HCEC 1CT (cell line): ENCODE measurements at places on chromosomes 5 and 9.

GRCh38 chr5:91011029-91011428 is 372.1 kb downstream of the ARRDC3 start:
- DNase-seq: no peak

GRCh38 chr5:170176916-170177315 is 55.9 kb upstream of the C5orf58 start:
- no peak for DNase-seq

GRCh38 chr5:140420665-140421361 is 19.2 kb downstream of the ANKHD1 start:
- no peak for DNase-seq

GRCh38 chr9:136597141-136597885 is 51.5 kb upstream of the NOTCH1 start:
- DNase-seq: no peak

GRCh38 chr9:97853844-97854695 is 1.0 kb downstream of the FOXE1 start:
- DNase-seq: no peak

GRCh38 chr5:67792891-67793290 is 422.7 kb upstream of the PIK3R1 start:
- DNase-seq: no peak

DNA sequence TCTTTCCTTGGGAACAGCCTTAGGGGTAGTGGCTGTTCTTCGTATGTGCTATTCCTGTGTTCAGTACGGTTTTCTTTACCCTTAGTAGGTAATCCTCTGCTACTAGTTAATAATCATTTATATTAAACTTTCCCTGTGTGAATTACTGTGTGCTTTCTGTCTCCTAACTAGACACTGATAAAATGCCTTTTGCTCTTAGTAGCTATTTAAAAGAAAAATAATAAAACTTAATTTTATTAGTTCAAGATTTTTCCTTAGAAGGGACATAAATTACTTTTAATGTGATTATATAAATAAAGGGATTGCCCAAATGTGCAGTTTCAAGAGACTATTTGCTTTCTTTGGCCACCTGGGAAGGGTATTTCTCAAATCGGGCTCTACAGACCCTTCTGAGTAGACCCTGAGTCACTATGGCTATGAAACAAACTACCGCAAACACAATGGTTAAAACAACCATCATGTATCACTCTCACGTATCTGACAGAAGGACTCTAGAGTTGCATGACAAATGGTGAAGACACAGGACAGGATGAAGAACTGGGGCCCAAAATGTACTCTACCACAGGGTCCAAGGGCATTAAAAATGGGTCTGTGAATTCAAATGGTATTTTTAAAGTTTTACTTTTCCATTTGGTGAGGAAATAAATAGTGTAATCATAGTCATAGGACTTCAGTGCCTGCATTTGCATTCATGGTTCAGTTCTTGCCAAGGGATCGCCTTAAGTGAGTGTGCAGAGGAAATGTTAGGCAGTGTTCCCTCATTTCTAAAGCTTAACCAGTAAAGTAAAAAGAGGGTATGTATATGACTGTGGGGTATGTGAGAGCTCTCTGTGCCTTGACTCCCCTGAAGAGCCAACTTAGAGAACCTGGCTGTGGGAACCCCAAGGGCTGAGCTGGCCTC is 97.0 kb downstream of the TSSK1B start:
- peak; percentile 41 for DNase-seq

- no peak for DNase-seq
Observed at GRCh38 chr9:27945386-27945785, 372.1 kb upstream of the C9orf72 start.

- no peak for DNase-seq
Observed at GRCh38 chr5:140678993-140679392, 5.6 kb upstream of the DND1 start.

DNA sequence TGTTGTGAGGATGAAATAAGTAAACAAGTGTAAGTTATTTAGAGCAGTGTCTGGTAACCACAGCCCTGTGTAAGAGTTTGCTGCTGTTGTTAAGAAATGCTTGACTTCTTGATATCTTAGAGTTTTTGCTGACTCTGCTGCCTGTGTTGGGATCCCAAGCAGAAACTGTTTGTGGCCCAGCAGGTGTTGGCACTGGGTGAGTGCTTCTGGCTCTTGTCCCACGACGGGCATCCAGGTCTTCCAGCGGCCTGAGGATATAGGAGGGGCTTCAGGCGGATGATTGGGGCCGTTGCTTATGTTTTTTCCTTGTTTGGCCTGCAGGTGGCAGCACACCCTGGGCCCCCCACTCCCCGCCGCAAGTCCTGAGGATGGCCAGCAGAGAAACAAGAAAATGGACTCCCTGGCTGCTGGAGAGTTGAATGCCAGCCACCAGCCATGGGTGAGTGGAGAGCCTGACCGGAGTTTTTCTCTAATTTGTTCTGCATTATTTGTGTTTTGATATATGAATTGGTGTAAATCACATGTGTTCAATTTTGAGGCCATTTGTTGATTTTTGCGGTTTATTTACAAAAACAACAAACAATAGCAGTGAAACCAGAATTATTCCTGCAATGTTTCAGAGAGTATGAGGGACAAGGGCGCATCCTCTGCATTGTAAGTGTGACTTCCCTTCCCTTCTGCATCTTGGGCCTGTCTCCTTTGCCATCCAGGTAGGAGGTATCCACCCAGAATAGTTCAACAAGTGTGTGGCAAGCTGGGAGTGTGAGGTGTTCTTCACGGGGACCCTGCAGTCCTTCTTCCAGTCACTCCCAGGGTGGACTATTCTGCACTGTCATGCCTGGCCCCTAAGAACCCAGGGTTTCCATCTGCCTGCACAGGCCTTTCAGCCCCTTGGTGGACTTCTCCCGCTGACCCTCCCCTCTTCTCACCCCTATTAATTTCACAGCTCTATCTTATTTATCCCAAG is 50.3 kb downstream of the SLC22A5 start:
- peak; percentile 75 for DNase-seq

- no peak for DNase-seq
Observed at GRCh38 chr5:153835891-153836515, 202.7 kb downstream of the FAM114A2 start.

- no peak for DNase-seq
Observed at GRCh38 chr9:131270171-131271015, 5.9 kb downstream of the FAM78A start.

- no peak for DNase-seq
Observed at GRCh38 chr5:141717043-141717442, 35.0 kb upstream of the ARAP3 start.

- DNase-seq: no peak
Observed at GRCh38 chr5:114450437-114450836, 88.6 kb downstream of the KCNN2 start.

DNA sequence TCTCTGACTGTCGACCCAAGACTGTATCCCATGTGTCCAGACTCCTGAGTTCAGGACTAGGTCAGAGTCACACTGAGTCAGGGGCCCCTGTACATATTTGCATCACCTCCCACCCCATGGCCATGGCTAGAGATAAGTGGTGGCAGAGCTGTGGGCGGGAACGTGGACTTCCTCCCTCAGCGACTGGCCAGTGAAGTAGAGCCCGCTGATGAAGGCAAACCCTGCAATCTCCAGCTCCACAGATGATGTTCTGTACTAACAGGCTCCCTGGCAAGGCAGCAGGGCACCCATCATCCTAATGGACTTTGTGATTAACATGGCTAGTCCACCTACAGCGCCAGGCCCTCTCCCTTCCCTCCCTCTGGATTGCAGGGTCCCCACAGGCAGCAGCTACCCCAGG is 110.5 kb upstream of the LRRTM2 start:
- DNase-seq: no peak

DNA sequence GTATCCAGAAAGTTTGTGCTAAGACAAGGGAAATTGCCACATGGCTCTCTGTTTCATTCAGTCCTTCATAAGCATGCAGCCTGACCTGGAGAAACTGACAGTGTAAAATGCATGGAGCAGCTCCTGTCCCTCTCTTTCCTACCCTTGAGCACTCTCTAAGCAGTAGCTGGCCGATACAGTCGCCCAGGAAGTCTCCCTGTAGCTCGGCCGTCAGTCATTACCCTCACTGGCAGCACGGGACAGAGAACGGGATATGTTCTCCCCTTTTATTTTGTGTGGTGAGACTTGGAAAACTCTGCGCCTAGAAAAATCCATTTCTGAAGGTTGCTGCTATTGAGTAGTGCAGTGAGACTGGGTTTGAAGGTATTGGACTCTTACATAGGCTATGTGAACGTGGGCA is 56.8 kb upstream of the KCNMB1 start:
- DNase-seq: no peak

GRCh38 chr5:96439477-96440184 is 6.6 kb upstream of the PCSK1 start:
- DNase-seq: no peak

GRCh38 chr5:126562823-126563222 is 32.2 kb downstream of the ALDH7A1 start:
- no peak for DNase-seq

DNA sequence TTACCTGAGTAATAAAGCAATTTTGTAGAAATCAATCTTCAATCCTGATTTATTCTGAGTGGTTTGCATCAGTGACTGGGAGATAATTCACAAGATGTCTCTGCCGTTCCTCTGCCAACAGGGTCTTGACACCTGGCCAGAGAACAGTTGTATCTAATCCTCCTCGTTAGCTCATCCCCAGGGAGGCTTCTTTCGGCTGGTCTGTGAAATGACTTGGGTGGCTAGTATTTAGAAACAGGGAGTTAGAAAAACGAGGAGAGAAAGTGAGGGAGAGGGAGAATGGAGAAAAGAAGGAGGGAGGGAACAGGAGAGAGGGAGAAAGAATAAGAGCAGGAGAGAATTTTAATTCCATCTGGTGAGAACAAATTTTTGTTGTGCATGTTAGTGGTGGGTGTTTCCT is 600.2 kb upstream of the TLE4 start:
- no peak for DNase-seq
